ENCODE measurements at places on chromosomes 2 and 18.

- DNase-seq = no peak
Measured at GRCh38 chr2:47984041-47984440, 77.7 kb upstream of the FBXO11 start.

DNA sequence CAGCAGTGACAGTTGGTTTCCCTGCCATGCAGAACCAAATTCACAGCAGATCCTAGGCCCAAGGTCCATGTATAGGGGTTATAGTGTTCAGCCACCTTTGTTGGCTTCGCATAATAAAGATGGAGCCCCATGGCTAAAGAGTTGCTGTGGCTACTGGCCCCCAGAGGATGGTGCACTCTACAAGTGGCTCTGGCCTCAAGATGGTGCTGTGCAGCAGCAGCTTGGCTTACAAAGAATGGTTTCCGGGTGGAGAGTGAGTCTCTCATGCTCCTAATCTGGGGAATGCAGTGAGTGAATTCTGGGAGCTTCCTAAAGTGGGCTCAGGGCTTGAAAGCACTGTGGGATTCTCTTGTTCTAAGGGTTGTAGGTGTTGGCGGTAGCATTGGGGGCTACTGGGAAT, 1199.7 kb downstream of the CNTNAP5 start:
- no peak for DNase-seq

- no peak for DNase-seq
Measured at GRCh38 chr2:18803141-18803939, 214.0 kb upstream of the NT5C1B start.

DNA sequence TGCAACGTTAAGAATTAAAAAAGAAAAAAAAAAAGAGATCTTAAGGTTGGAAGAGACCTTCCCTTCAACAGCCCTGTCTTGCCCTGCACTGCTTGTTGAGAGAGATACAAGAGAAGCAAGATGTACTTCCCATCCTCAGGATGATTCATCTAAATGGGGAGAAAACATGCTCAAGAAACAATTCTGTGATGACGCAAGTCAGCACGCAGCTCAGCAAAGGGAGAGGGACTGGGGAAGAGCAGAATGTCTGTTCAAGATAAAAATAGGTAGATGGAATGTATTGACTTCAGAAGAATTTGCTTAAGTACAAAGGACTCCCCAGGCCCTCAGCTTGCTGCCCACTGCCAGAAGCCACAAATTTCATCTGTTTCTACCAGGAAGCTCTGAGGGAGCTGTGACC, 198.2 kb upstream of the SPRED2 start:
- no peak for DNase-seq

DNA sequence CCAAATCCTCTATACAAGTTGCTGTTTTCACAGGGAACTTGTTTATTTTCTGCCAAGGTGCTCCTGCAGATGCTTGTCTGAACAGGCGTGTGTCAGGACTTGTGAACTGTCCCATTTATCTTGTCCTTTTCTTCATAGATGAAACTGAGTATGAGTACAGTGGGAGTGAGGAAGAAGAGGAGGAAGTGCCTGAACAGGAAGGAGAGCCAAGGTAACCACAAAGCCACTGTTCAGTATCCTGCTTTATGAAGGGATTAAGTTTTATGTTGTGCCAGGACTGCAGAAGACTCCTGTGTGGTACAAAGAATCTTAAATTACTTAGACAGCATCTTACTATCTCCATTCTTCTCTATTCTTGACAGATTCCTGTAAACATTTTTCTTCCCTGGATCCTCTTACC, 145.0 kb downstream of the MAP4K4 start:
- no peak for DNase-seq

- DNase-seq = no peak
Measured at GRCh38 chr2:150088538-150088937, 398.9 kb downstream of the RND3 start.

DNA sequence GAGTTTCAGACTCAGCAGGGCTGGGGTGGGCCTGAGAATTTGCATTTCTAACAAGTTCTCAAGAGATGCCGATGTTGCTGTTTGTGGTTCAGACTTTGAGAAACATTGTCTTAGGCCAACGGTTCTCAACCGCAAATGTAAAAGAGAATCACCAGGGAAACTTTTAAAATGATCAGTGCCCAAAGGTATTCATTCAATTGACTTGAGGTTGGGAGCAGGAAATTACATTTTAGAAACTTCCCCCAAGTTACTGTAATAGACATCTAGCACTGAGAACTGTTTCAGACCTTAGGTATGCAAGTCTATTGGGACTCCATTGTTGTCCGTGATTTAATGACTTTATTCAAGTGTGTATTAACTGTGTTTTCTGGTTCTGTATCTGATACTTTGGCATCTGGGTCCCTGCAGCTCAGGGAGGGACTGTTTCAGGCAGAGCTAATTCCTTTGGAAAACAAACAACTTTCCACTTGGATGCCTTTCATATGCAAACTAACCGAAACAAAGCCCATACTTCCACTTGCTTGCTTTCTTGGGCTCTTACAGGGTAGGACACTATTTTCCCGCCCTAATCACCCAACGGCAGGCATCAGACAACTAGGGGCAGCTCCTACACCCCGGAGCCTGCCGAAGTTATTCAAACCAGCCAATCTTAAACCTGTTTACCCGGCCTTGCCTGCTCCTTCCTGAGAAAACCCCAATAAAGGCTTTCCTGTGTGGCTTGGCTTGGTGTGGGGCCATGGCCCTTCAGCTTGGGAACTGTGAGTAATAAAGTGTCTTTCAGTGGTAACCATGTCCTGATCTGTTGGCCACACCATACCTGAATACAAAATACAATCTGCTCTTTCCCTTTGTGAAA, 97.6 kb downstream of the POLE4 start:
- no peak for DNase-seq

DNA sequence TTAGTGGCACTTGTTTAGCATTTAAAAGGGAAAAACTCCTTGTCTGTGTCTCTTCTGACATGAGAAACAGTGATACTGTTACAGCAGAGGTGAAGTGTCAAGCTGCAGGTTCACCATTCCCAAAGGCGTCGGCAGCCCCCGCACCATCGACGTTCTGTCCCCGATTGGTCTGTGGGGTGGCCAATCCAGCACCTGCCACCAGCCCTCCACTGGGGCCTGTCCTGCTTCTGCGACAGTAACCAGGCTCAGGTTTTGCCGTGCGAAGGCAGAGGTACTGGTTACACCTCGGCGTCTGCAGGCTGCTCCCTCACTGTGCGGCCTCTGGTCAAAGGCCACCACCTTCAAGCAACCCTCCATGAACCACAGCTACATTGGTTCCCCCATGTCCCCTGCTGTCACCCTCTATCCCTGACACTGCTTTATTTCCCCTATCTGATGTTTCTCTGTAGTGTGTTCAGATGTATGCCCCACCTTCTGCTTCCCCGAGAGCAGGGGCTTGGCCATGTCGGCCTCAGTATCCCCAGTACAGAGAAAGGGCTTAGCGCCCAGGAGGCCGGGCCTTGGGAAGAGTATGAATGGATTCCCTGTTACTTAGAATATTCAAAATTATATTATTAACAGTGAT, 8.6 kb upstream of the ESPNL start:
- no peak for DNase-seq

DNA sequence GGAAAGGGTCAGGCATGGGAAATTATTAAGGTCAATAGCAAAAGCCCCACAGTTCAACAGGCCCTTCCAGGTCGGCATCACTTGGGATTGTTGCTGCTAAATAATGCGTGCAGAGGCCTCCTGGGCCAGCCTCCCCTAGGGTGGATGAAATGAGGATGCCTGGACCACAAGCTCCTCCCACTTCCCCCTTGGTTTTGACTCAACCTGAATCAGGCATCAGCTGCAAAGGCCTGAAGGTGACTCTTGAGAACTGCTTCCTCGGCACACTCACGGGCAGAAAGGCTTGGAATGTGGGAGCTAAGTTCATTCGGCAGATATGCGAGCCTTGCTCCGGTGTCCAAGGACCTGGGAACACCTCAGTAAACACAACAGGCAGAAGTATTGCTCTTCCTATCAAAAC, 69.3 kb downstream of the MBP start:
- peak; percentile 84 for DNase-seq

DNA sequence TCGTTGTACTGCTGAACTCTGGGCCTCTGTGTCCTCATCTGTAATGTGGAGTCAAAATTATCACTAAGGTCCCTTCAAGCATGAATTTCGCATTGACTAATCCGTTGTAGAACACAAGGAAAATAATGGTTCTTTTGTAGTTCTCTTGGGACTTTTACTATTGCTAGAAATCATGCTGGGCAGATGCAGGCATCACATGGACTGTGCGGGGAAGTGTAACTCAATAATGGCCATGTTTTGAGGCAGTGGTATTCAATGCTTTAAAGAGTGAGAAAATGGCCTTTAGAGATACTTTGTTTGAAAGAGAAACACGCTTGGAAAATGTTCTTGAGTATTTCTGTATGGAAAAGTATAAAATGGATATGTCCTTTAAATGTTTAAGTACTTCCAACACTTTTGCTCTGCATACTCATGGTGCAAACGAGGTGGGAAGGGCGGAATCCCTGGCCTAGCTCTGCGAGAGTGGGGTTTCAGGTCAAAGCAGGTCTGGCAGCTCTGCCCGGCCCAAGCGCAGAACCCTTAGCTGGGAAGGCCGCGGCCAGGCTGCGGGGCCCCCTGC, 117.3 kb upstream of the MSTN start:
- DNase-seq = peak; percentile 9

- no peak for DNase-seq
Measured at GRCh38 chr2:42156721-42157120, 12.4 kb upstream of the EML4 start.

GRCh38 chr2:98348066-98348561, 1.9 kb downstream of the CNGA3 start:
- DNase-seq = no peak

- DNase-seq = no peak
Measured at GRCh38 chr2:160474319-160474645, 19.3 kb downstream of the RBMS1 start.

DNA sequence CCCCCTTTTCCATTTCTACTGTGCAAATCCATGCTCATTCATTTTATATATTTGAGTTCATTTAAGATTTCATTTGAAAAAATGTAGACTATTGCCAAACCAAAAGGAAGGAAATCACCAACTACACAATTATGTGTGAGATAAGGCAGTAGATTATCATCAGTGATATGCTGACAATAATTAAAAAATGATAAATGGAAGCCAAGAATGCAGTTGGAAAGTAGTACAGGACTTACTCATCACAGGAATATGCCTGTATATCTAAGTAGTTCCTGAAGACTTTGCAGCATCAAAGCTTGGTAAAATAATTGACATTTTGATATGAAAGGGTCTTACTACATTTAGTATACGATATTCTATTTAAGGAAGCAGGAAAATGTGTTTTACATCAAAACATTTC, 166.1 kb upstream of the OTX1 start:
- no peak for DNase-seq

GRCh38 chr2:173045181-173045580, 30.5 kb upstream of the MAP3K20 start:
- no peak for DNase-seq

DNA sequence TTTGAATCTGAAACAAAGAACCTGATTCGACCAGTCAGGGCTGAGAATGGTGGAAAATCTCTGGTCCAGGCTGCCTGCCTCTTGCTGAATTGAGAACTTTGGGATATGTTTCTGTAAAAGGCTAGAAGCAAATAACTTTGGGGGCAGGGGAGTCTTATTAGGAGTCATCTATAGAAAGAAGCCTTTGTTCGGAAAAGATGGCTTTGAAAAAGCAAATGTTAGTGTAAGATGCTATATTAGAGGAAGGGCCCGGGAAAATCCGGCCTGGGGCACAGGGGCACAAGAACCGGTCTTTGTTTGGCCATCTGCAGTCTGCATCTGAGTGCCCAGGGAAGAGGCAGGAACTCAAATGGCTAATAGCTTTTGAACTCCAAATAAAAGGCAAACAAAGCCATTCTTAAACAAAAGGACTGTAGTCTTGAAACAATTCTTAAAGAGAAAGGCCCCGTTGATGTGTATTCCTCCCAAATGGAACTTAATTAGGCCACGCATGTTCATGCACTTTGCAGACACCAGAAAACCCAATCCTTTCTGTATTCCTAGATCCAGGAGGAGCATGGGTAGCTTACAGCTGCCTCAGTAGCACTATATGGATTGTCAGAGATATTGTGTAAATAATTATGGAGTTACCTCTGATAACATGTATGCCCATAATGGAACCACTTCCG, 180.0 kb upstream of the ARL4C start:
- no peak for DNase-seq

DNA sequence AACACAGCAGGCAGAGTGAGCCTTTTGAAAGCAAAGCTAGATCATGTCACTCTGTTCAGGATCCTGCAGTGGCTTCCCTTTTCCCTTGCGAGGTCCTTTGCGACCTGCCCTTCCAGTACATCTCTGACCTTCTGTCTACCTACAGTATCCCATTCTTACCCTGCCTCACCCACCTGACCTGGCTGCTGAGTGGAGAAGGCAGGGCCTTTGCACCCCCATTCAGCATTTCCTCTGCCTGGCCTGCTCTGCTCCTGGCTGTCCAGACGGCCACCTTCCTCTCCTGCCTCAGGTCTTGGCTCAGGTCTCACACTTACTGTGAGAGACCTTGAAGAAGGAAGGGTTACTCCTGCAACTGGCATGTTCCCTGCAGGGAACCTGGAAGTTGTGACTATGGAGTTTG, 77.4 kb downstream of the MAPRE2 start:
- no peak for DNase-seq

GRCh38 chr2:60886991-60887390, 5.6 kb downstream of the REL start:
- no peak for DNase-seq

GRCh38 chr18:3649135-3649632, 199.2 kb downstream of the TGIF1 start:
- DNase-seq = no peak

GRCh38 chr2:238971318-238972145, 123.6 kb downstream of the TWIST2 start:
- no peak for DNase-seq

- no peak for DNase-seq
Measured at GRCh38 chr2:175575346-175576258, 394.1 kb upstream of the ATP5MC3 start.

GRCh38 chr2:66560683-66561082, 125.8 kb downstream of the MEIS1 start:
- DNase-seq = no peak
